ENCODE measurements at places on chromosomes 6 and 20.
A peak's percentile ranks its signal among the peaks of the same experiment; 100 is the strongest.

DNA sequence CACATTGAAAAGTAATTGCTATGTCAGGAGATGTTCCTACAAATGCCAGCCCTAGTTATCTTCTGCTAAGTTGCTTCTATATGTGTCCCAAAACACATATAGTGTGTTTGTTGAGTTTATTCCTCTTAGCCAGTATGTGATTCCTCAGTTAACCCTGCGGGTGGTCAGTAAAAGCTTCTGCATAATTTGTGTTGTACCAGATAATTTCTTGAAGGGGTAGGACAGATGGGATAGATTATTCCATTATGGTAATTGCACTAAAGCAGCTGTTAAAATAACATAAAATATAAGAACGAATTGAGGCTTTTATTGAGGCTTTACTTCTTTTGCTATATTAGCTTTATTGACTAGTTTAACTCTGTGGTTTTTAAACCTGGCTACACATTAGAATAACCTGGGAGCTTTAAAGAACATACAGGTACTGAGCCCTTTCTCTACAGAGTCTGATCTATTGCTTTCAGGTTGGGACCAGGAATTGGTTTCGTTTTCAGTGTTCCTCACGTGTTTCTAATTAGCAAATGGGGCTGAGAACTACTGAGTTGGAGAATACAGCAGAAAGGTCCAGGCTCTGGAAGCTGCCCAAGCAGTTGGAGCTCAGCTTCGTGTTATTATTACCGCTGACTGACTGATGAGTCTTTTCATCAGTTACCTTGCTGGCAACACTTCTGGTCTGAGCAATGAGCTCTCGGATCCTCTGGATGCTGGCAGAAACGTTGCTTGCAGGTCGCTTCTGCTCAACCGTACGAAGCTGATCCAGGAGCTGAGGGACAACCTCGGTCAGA, 56.9 kb downstream of the FAM229B start:
- no peak for DNase-seq

DNA sequence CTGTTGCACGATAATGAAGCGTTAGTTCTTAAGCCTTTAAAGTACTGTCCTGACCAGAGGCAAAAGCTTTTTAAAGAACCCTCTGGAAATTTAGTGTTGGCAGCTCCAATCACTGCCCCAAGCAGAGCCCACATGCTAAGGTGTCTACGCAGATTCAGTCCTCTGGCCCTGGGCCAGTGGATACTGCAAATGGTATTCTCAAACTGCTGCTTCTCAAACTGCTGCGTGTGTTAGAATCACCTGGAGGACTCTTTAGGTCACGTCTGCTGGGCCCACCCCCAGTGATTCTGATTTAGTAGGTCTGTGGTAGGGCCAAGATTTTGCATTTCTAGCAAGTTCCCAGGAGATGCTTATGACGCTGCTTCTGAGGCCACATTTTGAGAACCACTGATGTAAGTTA, 96.0 kb upstream of the CCDC28A start:
- DNase-seq, result no peak

- DNase-seq, result peak; percentile 19
Measured at GRCh38 chr6:17656092-17656491, 50.6 kb downstream of the NUP153 start.

GRCh38 chr20:7828437-7828836, 111.8 kb downstream of the HAO1 start:
- no peak for DNase-seq

GRCh38 chr6:52876056-52876787, 33.3 kb downstream of the GSTA3 start:
- peak; percentile 3 for DNase-seq

GRCh38 chr6:73560853-73561407, 40.1 kb upstream of the EEF1A1 start:
- DNase-seq, result no peak

- DNase-seq, result no peak
Measured at GRCh38 chr6:19834858-19835257, 2.3 kb upstream of the ID4 start.

DNA sequence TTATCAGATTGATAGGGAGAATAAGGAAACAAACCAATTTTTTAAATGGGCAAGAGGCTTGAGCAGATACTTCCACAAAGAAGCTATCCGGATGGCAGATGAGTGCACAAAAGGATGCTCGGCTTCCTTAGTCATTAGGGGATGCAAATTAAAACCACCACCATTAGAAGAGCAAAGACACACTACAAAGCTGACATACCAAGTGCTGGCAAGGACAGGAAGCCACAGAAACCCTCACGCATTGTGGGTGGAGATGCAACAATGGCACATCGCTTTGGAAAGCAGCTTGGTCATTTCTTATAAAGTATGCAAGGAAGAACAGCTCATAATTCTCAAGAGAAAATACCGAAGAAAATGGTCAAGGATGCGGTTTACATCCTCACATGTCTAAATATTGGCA, 19.8 kb downstream of the BFSP1 start:
- no peak for DNase-seq

- DNase-seq, result peak; percentile 79
Measured at GRCh38 chr6:109239651-109240321, 142.5 kb downstream of the CD164 start.

DNA sequence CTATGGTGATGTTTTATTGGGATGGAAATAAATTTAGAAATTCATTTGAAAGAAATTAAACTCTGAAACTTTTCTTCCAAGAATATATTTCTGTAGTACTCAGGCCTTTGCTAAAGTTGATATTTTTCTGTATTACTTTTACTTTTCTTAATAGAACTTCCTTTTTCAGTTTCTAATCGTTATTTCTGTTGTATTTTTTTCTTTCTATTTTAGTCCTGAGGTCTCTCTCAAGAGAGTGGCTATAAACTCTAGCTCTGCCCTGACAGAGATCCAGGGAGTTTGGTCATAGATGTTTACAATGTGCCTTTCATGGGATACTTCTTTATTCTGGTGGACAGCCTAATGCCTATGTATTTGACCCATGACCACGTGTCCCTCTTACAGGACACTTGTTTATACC, 51.0 kb downstream of the OR2B6 start:
- DNase-seq, result no peak

Data from cardiac fibroblast (primary cell).